ENCODE measurements at places on chromosomes 16 and 17.

DNA sequence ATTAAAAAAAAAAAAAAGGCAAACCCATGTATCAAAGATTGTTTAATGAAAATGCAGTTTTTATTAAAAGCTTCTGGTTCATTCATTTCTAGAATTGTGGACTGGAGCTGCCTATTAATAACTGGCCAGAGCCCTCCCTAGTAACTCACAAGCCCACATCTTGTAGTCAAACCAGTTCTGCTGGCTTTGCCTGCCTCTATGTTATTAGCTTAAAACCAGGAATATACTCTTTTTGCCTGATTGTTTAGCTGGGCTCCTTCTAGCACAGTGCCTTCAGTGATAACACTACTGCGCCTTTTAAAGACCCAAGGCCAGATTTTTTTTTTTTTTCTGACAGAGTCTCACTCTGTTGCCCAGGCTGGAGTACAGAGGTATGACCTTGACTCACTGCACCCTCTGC is 26.0 kb downstream of the TAC4 start:
- no peak for DNase-seq

DNA sequence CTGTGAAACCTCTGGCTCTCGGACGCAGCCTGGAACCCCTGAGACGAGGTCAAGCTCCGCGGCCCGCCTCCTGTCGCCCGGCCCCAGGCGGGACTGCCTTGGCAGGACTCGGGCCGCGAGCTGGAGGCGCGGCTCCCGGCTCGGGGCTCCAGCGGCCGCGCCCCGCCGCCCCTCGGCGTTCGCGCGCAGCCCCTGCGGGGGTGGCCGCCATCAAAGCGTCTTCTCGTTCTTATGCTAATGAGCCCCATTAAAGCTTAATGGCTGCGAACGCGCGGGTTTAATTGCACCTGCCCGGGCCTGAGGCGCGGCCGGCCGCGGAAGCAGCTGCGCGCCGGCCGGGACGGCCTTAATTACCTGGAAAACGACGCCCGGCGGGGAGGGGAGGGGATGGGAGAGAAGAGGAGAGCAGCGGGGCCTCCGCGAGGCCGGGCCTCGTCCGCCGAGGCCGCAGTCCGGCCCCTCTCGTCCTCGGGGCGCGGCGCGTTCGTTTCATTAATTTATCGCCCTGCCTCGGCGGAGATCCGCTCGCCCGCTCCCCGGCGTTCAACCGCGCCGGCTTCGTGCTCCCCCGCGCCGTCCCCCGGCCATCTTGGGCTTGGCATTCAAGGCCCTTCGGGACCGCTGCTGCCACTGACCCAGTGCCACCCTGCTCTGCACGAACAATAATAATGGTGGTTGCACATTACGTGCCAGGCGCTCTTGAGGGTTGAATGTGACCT is 19.2 kb downstream of the RAI1 start:
- no peak for DNase-seq

DNA sequence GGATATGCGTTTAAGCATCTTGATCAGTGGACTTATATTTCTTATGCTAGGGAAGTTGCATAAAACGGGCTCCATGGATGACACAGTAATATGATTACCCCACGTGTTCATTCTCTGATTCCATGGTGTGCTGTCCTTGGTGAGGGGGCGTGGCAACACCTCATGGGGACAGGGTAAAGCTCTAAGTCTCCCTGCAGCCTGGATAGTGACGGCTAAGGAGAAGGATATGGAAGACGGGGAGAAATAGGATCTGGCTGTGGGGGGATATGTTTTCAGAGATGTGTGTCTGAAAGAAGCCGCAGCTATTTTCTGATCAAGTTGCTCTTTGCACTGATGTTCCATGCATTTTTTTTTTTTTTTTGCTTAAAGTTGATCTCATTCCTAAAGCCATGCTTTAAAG is 84.3 kb downstream of the MARCHF10 start:
- no peak for DNase-seq

GRCh38 chr17:5264893-5265292 is 17.2 kb upstream of the RABEP1 start:
- DNase-seq, result no peak

GRCh38 chr17:73215447-73215846 is 22.6 kb downstream of the COG1 start:
- DNase-seq, result no peak

- DNase-seq, result no peak
Measured at GRCh38 chr16:81123092-81123852, 27.1 kb upstream of the GCSH start.

GRCh38 chr16:13643412-13643811 is 276.5 kb upstream of the ERCC4 start:
- DNase-seq, result no peak

DNA sequence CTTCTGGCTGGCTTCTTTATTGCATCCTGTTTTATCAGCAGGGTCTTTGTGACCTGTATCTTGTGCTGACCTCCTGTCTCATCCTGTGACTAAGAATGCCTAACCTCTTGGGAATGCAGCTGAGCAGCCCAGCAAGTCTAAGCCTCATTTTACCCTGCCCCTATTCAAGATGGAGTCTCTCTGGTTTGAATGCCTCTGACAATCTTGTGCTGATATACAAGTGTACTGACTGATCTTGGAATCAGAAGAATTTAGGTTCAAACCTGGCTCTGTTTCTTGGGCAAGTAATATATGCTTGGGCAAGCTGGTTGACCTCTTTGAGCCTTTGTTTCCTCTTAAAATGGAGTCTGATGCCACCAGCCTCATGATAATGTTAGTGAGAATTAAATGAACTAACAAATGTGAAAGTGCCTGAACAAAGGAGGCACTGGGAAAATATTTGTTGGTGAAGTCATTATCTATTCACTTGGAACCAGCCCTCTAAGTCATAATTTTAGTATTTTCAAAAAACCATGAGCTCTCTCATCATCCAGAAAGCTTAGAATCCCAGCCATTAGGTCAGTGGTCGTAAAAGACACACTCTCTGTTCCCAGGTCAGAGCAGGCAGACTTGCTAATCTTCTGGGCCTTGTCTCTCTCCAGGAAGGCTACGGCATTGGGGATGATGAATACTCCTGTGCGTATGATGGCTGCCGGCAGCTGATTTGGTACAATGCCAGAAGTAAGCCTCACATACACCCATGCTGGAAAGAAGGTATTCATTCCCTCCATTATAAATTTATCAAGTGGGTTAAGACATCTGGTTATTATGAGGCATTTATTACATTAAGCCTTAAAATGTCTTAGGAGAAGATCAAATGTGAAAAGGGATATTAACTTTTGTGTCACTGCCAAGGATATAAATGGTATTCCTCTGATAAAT is 18.1 kb upstream of the ARL2BP start:
- no peak for DNase-seq

DNA sequence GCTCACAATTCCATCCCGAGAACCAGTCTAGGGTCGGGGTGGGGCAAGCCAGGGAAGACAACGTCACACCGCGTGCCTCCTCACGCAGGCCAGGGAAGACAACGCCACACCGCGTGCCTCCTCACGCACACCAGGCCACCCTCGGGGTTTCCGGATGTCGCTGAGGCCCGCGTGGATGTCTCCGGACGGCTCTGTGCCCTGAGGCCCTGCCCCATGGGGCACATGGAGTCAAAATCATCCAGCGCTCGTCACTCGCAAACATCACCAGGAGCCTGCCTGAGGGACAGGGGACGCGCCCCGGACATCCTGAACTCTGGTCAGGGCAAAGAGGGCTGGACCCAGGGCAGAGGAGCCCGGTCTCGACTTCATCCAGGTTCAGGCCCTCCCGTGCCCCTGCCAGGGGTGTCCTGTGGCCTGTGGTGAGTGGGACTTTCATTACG is 3.7 kb downstream of the TMEM204 start:
- no peak for DNase-seq

DNA sequence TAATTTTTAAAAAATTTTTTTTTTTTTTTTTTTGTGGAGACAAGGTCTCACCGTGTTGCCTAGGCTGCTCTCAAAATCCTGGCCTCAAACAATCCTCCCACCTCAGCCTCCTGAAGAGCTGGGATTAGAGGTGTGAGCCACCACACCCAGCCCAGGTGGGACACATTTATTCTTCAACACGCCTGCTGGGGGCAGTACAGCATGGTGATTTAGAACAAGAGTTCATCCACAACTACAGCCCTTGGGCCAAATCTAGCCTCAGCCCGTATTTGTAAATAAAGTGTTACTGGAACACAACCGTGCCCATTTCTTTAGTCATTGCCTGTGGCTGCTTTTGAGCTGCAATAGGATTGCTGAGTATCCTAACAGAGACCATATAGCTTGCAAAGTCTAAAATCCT is 92.8 kb downstream of the KATNIP start:
- DNase-seq, result no peak

DNA sequence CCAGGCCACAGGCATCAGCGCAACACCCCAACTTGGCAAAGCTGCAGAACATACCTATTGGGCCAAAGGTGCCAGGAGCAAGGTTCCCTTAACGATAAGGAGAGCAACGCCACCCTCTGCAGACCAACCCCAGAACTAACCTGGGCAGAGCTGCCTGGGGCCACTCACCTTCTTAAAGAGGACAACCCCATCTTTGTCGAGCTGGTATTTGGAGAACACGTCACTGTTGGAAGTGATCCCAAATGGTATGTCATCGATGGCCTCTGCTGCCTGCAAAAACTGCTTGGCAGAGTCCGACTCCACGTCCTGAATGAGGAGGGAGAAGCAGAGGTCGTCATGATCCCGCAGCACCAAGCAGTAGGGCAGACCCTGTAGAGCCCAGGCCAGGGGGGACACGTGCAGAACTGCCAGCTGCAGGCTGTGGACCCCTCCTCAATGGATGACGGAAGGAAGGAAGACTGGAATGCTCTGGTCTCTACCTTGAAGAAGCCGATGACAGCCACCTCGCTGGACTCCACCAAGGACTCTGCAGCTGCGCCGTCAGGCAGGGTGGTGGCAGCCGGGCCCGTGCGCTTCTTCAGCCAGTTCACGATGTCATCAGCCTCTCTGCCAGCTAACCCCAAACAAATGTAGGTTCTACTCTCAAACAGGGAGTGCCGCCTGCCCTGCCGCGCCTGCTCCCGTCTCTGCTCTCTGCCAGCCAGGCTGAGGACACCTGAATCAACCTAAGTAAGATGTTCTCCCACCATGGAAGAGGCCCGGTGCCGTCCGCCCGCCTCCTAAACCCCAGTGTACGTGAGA is 5.2 kb downstream of the P4HB start:
- no peak for DNase-seq

- no peak for DNase-seq
Measured at GRCh38 chr17:70797166-70797565, 627.8 kb downstream of the KCNJ2 start.

DNA sequence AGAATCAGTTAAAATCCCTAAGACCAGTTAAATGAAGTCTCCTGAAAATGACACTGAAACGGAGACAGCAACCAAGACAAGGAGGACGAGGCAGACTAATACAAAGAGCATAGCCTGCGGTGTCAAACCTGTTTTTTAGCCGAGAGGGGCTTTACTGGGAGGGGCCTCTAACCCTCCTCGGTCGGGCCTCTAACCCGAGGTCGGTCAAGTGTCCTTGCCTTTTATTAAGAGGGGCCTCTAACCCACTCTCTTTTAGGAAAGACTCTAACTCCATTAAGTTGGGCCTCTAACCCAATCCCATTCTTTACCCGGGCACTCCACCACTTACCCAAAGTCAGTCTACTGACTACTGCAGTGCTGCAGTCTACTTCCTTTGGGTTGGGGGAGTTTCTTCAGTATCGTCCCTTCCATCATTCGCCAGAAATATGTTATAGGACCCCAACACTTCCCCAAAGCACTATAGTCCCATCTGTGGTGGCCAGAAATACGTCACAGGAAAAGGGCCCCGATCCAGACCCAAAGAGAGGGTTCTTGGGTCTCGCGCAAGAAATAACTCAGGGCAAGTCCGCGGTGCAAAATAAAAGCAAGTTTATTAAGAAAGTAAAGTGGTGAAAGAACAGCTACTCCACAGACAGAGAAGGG is 39.2 kb upstream of the ARL4D start:
- no peak for DNase-seq

DNA sequence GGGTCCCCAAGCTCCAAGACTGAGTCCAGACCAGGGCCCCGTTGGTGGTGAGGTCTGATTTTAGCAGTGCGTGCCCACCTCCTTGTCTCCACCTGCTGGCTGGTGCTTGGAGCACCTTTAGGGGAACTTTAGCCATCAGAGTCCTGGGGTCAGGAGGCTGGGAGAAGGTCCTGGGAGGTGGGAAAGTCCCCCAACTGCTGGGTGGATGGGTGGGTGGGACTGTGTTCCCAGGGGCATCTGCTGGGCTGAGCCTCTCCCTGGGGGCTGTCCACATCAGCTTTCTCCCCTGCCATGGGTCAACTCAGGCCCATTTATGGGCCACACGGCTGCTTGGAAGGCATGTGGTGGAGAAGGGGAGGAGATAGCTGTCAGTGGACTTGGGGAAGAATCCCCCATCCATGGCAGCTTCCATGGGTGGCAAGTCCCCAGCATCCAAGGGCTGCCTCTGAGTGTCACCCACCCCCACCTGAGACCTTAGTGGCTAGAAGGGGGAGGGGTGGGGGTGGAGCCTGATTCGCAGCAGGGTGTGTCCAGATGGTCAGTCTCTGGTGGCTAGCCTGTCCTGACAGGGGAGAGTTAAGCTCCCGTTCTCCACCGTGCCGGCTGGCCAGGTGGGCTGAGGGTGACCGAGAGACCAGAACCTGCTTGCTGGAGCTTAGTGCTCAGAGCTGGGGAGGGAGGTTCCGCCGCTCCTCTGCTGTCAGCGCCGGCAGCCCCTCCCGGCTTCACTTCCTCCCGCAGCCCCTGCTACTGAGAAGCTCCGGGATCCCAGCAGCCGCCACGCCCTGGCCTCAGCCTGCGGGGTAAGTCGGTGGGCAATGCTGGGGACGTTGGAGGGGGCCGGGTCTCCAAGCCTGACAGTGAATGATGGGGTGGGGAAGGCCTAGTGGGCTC is at the start of gene TRPV2:
TRPV2 (plus strand) TSS at position 541 of the 894 bp plus-strand sequence. CDS start 2,098 bp downstream, outside the sequence.
- no peak for DNase-seq

GRCh38 chr16:27803775-27804549 is 254.0 kb downstream of the KATNIP start:
- no peak for DNase-seq

DNA sequence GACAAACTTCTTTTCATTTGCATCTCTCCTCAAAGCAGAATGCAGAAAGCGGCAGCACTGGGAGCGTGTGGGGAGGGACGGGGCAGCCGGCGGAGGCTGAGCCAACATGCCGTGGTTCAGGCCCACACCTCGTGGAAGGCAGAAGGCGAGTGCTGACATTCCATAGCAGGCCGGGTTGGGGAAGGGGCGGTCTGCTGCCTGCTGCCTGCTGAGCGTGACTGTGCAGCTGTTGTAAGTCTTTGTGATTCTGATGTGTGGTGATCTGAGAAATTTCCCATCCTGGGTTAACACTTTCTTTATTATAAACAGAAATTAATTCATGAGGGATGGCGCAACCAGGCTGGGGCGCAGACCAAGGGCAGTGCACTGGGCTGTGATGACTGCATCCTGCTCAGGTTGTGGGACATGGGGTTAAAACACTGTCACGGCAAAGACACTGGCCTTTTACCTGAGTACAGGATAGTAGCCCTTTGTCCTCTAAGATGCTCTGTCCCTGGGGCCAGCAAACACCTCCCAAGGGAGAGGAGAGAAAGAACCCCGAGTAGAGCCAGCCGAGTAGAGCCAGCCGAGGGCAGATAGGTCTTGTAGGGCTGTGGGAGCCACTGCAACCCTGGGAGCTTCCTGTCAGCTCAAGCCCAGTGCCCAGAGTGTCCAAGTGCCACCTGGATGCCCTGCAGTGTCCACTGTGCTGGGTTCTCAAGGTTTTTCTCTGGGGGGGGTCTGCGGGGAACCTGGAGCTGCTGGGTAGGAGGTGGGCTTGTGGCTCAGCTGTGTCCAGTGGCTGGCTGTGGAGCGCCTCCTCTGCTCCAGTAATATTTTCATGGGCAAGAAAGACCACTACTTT is 8.8 kb upstream of the DNASE1 start:
- no peak for DNase-seq
